NCI-H1436 (cell line): ENCODE measurements at places on chromosomes 4 and X.
A peak's percentile ranks its signal among the peaks of the same experiment; 100 is the strongest.

DNA sequence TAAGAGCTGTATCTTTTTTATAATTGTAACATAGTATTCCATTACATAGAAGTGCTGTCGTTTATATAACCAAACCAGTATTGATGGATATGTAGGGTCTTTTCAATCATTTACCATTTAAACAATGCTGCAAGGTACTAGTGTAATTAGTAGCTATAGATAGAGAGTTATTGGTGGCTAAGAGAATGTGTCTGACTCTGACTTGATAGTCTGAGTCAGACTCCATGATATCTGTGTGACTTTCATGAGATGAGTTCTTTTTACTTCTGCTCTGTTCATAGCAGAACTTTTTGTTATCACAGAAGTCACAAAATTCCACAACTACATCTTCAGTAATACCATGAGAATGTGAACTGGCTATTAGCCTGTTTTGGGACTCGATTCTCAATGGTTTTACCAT is 150.6 kb downstream of the FHIP1A start:
- no peak for DNase-seq

GRCh38 chr4:69668680-69669079 is 15.6 kb upstream of the UGT2A1 start:
- no peak for DNase-seq

GRCh38 chr4:168183717-168184571 is 91.6 kb downstream of the ANXA10 start:
- peak; percentile 13 for DNase-seq

DNA sequence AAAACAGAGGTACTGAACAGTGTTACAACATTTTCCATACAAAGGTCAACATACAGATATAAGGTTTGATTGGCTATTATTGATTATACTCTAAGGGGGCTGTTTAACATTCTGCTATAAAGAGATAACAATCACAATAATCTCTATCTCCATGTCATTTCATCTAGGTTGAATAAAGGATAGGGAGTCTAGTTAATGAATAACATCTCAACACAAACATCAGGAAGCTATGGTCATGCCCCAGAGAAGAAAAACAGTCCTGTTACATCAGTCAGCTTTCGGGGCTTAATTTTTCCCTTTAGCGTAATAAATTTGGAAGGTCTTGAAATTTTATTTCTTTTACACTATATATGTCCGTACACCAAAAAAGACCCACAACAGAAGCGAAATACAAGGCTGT is 41.5 kb upstream of the DCAF8L2 start:
- DNase-seq, result no peak

- DNase-seq, result no peak
Measured at GRCh38 chr4:38993683-38994082, 38.5 kb downstream of the TMEM156 start.

- no peak for DNase-seq
Measured at GRCh38 chr4:62018537-62018936, 818.4 kb downstream of the ADGRL3 start.

DNA sequence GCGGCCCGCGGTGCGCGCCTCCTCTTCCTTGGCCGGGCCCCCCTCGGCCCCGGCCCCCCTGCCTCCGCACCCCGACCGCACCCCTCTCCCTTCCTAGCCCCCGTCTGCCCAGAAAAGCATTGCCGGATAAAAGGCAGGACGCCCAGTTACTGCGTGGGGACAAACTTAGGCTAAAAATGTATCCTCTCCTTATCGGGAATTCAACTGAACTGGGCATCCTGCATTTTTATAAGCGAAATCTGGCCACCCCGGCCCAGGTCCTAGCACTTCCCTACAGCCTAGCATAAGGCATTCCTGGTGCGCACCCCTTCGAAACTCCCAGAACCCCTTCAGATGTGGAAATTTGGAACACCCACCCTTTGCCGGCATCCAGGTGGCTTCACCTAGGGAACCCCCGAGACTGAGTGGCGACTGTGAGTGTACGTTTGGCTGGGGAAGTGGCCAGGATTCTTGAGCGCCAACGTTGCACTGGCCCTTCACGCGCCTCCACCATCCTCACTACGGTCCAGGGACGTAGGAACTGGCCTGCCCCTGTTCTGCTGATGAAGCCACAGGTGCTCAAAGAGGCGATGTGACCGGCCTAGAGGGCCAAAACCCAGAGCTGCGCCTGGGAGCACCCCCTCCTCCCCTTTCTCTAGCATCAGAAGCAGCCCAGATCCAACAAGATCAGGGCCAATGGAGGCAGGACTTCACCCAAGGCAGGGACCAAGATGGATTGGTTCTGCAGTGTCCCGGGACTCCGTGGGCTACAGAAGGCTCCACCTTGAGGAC is 5.7 kb upstream of the RNF4 start:
- no peak for DNase-seq

GRCh38 chr4:40915318-40916217 is 165.8 kb downstream of the NSUN7 start:
- no peak for DNase-seq

DNA sequence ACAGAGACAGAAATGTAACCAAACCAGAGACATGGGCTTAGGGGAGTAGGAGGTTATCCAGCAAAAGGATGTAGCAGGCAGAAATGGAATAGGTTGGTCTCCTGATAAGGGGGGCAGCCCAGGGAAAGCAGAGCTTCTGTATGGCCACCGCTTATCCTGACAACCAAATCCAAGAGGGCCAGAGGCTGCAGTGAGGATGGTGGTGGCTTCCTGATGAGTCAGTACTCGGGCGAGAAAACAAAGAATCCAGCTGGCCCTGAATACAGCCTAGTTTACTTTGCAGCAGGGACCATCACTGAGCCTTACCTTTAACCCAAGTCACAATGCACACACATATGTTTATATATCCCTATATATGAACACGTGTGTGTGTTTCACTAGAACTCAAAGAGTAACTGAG is 129.7 kb upstream of the FTHL17 start:
- no peak for DNase-seq

GRCh38 chrX:45986971-45987370 is 558.2 kb downstream of the ZNF674 start:
- no peak for DNase-seq

DNA sequence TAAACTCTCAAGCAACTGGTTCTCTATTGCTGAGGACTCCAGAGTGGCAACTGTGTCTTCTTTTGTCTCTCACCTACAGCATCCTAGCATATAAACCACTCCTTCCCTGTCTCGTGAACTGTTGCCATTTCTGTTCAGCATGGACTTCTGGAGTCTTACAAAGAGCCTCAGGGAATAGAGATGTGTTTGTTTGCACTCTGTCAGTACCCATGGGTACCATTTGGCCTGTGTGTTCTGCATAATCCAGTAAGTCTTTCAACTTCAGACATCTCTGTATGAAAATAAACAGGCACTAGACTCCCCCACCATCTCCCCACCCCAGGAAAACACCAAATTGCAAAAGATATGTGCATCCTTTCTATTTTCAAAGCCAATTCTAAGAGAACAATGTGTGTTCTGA is 1351.6 kb upstream of the PABPC4L start:
- no peak for DNase-seq
